ENCODE measurements at places on chromosomes 1 and 21.
A peak's percentile ranks its signal among the peaks of the same experiment; 100 is the strongest.

- DNase-seq = no peak
Measured at GRCh38 chr1:223345720-223346119, 18.3 kb downstream of the SUSD4 start.

- DNase-seq = no peak
Measured at GRCh38 chr1:22506130-22506692, 54.6 kb downstream of the ZBTB40 start.

DNA sequence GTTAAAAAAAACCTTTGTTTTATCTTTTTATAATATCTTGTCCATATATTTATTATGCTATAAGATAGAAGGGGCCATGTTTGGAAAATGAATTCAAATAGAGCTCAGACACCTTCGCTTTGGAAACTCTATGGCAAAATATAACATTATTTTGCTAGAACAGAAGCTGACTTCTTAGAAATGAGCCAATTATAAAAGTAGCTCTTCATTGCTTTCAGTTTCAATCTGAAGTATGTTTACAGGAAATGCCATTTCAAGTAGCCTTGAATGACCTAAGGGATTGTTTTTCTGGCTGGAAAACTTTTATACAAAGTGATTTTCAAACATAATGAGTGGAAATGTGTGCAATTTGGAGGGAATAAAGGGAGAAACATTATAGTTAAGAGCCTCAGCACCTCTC is 37.8 kb upstream of the GBP5 start:
- DNase-seq = no peak

DNA sequence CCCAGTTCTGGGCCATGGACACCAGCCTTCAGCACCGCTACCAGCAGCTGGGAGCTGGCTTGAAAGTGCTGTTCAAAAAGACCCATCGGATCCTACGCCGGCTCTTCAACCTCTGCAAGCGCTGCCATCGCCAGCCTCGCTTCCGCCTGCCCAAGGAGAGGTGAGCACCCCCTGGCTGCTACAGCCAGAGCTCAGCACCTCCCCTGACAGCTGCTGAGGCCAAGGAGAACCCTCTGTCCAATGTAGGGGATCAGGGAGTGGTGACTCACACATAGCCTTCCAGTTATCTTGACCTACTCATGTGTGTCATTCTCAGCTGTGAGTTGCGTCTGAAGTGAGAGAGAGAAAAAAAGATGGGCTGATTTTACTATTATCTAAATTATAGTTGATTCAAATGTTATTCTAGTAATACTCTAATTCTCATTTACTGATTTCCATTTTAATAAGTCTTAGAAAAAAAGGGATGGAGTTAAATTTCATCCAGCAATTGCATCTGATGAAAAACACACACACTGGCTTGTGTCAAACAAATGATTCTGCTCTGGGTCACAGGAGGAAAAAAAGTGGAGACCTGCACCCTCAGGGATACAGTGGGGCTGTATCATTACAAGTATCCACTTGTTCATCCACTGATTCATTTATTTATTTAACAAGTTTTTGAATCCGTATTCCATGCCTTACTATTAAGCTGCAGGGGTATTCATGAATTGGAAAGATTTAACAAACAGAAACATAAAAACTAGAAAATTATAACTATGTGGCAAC is 108.0 kb downstream of the BRINP2 start:
- DNase-seq = peak; percentile 50

- no peak for DNase-seq
Measured at GRCh38 chr1:29471487-29472313, 235.4 kb downstream of the PTPRU start.

DNA sequence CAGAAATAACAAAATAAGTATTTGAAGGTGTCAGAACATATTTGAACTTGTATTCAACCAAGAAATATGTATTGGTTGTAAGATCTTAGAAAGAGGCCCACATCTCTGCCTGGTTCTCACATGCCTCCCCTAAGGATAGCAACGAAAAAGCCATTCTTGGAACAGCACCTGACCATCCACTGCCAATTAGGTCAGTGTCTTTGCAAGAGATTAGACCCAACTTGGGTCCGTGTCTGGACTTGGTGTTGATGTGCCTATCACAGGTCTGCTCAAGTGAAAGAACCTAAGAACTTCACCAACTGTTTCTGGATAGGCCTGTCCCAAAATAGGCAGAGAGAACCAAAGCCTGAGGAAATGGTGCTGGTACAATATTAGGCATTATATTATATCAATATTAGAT is 46.0 kb upstream of the COG2 start:
- no peak for DNase-seq

DNA sequence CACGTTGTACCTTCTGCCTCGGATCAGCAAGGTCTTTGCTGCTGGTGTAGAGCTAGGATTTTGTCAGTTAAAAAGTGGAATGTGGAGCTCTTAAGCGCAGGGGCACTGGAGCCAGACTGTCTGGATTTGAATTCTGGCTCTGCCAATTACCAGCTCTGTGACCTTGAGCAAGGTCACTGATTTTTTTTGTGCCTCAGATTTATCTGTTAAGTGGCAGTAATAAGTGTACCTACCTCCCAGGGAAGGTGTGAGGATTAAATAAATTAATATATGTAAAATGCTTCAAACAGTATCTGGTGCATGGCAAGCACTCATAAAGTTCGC is 40.3 kb downstream of the UBE2U start:
- no peak for DNase-seq

DNA sequence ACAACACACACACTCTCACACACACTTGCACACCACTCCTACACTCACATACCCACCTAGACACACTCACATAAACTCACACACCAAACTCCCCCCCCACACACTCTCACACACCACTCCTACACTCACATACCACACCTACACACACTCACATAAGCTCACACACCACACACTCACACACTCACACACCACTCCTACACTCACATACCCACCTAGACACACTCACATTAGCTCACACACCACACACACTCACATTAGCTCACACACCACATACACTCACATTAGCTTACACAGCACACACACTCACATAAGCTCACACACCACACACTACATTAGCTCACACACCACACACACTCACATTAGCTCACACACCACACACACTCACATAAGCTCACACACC is 33.1 kb downstream of the OPTC start:
- DNase-seq = no peak

GRCh38 chr1:214568328-214568727 is 16.9 kb upstream of the PTPN14 start:
- DNase-seq = no peak

DNA sequence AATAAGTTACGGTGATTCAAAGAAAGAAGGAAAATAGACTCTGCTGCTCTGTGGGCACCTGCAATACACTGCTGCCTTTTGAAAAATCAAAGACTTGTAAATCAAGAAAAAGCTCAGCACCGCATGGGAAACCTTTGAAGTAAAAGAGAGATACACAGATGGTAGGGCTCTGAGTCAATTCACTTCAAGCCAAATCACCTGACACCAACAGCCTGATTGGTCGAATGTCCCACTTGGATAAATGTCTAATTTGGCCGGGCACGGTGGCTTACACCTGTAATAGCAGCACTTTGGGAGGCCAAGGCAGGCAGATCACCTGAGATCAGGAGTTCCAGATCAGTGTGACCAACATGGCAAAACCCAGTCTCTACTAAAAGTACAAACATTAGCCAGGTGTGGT is 19.2 kb upstream of the RCAN3 start:
- DNase-seq = no peak

DNA sequence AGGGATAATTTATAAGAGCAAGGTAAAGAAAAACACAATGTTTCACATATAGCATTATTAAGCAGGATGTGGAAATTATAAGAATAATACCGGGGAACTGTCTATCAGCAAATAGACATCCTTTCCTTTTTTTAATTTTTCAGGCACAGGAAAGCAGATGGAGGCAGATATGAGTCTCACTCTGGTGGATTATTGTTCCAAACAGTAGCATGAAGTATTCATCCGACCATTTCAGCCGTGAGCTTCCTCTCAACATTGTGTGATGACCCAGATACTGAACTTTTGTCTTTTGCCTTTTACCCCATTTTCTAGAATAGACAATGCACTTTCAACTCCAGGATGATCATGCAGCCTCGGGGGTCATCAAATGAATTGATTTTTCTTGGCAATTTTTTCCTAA is 599.8 kb downstream of the ADGRL2 start:
- no peak for DNase-seq

- no peak for DNase-seq
Measured at GRCh38 chr1:84724128-84724860, 34.0 kb upstream of the SSX2IP start.

- no peak for DNase-seq
Measured at GRCh38 chr1:172360511-172360910, 60.0 kb upstream of the C1orf105 start.

GRCh38 chr1:24364605-24364974 is 45.4 kb downstream of the GRHL3 start:
- no peak for DNase-seq

DNA sequence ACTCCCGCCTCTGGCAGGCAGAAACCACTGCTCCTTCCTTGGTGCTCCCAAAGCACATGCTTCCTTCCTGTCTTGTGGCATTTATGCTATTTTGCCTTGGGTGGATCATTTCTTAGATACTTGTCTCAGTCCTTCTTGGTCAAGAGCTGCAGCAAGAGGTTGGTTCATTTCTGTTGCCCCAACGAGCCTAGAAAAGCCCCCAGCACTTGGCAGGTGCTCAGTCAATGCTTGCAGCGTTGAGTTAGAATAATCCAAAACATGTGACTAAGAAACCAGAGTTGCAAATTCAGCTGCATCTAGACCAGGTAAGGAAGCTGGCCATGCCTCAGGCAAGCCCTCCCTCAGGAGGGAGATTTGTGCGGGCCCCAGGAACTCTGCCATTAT is 42.4 kb upstream of the TENT5C start:
- DNase-seq = no peak

- no peak for DNase-seq
Measured at GRCh38 chr1:175848329-175848728, 104.9 kb upstream of the TNR start.

GRCh38 chr1:21662426-21663247 is 6.5 kb downstream of the RAP1GAP start:
- DNase-seq = no peak

DNA sequence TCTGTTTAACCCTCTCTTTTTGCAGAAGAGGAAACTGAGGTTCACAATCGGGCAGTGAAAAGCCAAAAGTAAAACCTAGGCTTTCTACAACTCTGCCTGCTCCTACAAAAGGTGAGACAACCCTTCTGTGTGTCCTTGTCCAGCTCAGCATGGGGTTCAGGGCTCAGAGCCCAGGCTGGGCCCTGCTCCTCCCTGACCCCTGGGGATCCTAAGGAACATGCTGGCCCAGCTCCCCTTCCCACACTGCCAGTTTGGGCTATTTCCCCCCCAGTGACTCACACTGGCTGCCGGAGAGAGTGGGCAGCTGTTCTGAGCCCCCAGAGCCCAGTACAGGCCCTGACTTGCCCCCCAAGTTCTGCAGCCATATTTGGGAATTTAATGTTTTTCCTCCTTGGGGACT is 8.9 kb downstream of the FAM229A start:
- DNase-seq = no peak

- DNase-seq = no peak
Measured at GRCh38 chr1:45989249-45989648, 143.2 kb downstream of the PIK3R3 start.

DNA sequence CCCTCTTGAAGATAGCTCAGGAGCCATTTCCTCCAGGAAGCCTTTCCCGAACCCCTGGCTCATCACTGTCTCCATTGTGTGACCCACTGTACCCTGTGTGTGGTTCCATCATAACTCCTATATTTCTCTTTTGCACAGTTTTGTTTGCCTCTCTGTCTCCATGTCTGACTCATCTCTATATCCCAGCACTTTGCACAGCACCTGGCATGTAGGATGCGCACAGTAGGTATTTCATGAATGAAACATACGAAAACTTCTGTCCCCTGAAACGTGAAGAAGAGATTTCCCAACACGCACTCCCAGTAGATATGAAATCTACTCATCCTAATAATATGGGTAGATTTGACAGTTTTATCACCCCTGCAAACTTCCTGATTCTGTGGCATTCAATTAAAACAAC is 275.2 kb downstream of the NFIA start:
- no peak for DNase-seq

DNA sequence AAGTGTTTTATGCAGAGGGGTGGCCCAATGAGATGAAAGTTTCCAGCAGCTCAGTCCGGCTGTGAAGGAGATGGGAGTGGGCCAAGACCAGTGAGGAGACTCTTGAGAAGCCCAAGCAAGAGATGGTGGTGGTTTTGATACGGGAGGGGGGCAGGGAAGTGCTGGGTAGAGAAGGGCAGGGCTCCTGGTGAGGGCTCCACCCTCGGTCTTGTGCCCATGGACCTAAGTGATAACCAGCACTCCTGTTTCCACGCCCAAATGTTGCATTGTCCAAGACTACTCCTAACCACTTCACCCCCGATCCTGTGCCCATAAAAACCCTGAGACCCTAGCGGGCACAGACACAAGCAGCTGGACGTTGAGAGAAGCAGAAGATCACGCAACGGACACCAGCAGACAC is 140.9 kb downstream of the MIS18A start:
- no peak for DNase-seq

DNA sequence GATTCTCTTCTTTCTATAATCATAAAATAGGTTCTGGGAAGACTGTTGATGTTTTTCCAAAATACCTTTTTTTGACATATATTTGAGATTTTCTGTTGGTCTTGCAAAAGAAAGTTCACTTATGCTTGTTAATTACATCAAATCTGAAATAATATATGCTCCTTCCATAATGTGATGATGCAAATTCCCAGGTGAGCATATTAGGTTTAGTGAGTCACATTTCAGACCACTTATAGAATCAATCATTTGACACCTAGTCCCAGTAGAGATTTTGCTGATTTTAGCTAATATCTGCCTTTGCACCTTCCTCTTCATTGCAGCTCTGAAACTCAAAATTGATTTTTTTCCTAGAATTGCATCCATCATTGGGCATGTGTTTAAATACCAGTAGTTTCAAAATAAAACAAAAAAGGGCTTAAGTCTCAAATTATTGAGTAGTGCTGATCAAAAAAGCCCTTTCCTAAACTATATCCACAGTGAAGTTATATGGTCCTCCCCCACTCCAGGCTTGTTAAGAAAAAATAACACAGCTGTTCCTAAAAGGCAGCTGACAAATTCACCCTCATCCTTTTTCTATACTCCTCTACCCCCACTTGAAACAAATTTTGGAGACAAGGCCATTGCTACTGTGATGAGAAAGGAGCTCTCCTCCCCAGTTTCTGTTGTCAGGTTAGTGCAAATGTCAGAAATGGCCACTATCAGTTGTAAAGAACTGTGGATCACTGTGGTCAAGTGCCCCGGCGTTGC is 37.1 kb upstream of the KCNQ4 start:
- DNase-seq = no peak

DNA sequence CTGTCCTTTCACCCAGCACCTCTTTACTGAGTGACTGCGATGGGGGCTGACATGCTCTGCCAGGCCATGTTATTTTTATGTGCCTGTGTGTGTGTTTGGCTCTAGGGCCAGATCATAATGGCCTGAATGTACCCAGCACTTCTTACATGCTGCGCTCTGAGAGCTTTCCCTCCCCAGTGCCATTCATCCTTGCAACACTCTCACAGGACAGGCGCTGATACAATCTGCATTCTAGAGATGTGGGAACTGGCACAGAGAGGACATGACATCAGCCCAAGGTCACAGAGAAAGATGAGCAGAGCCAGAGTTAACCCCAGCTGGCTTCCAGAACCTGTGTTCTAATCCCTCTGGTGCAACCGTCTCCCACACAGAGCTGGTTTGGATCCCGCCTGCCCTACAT is 54.5 kb downstream of the ARHGEF10L start:
- no peak for DNase-seq

- DNase-seq = peak; percentile 62
Measured at GRCh38 chr1:70503358-70503757, 92.3 kb downstream of the CTH start.

GRCh38 chr1:101595881-101596374 is 359.1 kb downstream of the S1PR1 start:
- DNase-seq = no peak
